ENCODE measurements at places on chromosomes 7 and 10.
A peak's percentile ranks its signal among the peaks of the same experiment; 100 is the strongest.

- DNase-seq: no peak
These were observed 14.6 kb downstream of the VOPP1 start for GRCh38 chr7:55557666-55558188.

- DNase-seq: no peak
These were observed 108.1 kb downstream of the ADAM22 start for GRCh38 chr7:88042157-88042556.

DNA sequence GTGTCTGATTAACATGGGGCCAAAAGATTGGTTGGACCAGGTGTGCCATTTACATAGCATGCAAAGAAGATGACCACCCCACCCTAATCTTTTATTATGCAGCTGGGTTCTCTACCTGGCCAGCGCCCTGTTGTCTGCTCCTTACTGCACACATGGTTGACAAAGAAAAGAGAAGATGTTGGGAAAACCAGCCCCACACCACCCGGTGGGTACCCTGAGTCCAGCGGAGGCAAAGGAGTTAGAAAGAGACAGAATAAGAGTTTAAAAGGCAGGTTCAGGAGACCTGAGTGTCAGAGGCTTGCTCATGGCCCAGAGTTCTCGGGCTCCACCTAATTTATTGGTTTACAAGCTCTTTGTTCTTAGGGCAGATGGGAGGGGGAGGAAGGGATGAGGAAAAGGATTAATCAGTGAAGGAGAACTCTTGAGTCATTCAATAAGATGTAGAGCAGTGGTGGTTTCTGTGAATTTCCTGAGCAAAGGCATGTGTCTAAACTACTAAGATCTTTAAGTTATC lies 24.1 kb upstream of the ABCA13 start:
- DNase-seq: no peak

- peak; percentile 71 for DNase-seq
These were observed 159.3 kb downstream of the ETV1 start for GRCh38 chr7:13829914-13830900.

DNA sequence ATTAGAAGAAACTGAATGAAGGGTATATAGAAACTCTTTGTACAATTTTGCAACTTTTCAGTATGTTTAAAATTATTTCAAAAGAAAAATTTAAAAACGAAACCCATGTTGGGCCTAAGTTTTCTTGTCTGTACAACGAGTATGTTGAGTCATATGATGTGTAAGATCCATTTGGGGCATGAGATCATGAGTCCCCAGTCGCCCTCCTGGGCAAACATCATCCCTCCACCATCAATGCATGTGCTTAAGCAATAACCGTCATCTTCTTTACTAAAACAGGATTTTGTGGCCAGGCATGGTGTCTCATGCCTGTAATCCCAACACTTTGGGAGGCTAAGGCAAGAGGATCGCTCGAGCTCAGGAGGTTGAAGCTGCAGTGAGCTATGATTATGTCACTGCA lies 54.2 kb upstream of the CDCA7L start:
- peak; percentile 9 for DNase-seq

DNA sequence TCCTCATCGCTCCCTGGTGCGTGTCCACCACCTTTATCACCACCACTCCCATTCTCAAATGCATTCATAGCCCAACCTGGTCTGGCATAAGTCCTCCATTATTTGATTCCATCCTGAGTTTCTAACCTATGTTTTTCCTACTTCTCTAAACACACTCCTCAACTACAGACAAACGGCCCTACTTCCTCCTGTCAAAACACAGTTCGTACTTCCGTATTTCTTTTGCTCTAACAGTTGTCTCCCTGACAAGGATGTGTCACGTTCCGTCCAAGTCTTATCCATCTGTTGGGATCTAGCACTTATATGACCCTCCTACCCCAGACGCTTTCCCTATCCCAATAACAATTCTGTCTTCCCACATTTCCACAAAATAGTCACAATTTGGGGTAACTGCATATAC lies 46.8 kb downstream of the DOCK4 start:
- DNase-seq: no peak

GRCh38 chr7:44700322-44700721 lies 48.3 kb upstream of the ZMIZ2 start:
- no peak for DNase-seq

GRCh38 chr7:116497708-116498107 lies 1.8 kb upstream of the CAV2 start:
- no peak for DNase-seq

GRCh38 chr7:7433811-7434210 lies 101.9 kb downstream of the COL28A1 start:
- peak; percentile 21 for DNase-seq

GRCh38 chr7:762885-763284 lies 35.8 kb upstream of the PRKAR1B start:
- no peak for DNase-seq

- no peak for DNase-seq
These were observed 406.9 kb downstream of the SFMBT2 start for GRCh38 chr10:7003831-7004395.

GRCh38 chr10:78528749-78529204 lies 495.1 kb downstream of the RPS24 start:
- DNase-seq: no peak

DNA sequence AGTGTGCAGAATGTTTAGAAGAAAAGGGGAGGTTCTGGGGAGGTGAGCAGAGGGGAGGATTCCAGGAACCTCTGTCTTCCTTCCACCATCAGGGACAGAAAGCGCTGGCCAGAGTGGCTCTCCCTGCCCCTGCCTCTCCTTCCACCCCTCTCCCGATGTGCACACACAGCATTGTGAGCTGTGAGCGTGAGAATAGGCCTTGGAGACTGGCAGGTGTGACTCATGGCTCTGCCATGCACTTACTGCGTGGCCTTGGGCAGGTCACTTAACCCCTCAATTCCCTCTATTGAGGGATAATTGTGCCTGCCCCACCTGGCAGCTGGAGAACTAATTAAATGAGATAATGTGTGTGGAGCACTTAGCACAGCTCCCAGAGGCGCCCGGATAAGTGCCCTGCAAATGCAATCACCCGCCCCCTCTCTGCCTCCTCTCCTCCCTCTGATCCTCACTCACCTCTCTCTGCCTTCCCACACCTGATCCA lies 115.4 kb downstream of the ZMIZ1 start:
- DNase-seq: peak; percentile 58

- DNase-seq: no peak
These were observed 1121.7 kb upstream of the CELF2 start for GRCh38 chr10:9895981-9896380.

DNA sequence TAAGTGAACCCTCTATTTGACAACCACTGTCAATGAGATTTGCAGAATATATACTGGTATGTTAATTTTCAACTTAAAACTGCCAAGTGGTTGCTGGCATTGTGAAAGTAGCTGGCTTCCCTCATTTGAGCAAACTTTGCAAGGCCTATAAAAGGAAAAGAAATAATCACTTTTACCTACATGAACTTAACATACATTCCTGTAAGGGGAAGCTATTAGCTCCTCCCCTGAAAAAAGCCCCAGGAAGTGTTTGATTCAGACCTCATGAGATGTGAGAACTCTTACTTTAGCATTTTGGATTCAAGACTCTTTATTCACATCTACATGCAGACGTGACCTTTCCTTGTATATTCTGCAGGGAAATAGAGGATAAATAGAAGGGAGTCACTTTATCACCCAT lies 175.6 kb downstream of the OTUD1 start:
- DNase-seq: no peak

DNA sequence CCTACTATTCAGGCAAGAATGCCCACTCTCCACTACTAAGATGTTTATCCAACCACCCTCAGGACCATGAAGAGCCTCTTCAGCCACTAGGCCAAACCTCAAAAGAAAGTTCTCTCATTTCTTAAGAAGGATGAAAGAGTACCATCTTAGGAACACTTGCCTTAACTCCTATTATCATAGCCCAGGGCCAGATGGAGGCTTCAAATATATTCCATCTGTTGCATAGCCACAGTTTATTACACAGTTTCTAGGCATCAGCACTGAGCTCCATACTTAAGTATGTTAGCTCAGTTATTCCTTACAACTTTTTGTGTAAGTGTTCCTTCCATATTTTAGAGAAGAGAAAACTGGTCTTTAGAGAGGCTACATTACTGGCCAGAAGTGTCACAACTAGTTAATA lies 37.4 kb upstream of the YAE1 start:
- no peak for DNase-seq

DNA sequence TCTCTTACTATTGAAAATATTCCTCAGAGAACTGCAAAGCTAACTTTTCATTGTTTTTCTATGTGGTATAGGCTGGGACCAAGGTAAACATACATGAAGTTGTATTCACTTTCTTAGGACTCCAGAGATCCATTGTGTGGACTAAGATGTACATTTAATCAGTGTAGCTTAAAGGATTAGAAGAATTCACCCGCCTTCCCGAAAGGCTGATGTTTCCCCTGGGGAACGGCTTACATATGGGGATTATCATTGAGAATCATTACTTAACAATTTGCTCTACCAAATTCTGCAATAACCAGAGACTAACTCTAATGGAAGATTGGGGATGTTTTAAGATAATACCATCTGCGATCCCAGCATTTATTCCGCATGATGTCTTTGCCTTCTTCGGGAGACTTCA lies 257.1 kb upstream of the KIAA1217 start:
- DNase-seq: no peak

DNA sequence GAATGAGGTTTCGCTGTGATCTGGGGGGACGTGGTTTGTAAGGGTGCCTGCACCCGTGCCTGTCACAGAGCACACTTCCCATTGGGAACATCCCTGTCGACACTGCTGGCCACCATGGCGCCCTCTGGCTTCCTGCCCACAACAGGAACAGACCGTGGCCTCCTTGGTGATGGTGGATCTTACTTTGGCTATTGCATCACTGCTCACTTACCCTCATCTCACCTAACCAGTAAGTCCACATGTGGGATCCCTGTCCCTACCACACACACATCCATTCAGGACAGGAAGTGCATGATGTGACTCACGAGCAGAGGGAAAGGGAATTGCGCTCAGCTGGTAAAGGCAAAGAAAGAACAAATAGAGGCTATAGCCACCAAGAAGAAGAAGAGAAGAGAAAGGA lies 26.2 kb upstream of the SEC61G start:
- DNase-seq: no peak

DNA sequence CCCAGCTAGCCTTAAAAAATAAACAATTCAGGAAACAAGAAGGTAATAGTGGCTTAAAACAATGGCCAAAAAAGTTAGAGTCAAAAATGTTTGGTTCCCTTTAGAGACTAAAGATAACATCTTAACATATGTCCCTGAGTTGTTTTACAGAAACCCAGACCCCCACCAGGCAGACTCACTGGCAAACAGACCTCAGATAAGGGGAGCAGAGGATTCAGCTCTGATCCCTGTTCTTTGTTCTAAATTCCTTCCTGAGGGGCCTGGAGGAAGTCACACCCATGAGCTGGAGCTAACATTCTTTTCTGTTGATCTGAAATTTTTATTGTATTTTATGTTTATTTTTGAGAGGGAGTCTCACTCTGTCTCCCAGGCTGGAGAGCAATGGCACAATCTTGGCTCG lies 247.2 kb downstream of the USP6NL start:
- DNase-seq: no peak

DNA sequence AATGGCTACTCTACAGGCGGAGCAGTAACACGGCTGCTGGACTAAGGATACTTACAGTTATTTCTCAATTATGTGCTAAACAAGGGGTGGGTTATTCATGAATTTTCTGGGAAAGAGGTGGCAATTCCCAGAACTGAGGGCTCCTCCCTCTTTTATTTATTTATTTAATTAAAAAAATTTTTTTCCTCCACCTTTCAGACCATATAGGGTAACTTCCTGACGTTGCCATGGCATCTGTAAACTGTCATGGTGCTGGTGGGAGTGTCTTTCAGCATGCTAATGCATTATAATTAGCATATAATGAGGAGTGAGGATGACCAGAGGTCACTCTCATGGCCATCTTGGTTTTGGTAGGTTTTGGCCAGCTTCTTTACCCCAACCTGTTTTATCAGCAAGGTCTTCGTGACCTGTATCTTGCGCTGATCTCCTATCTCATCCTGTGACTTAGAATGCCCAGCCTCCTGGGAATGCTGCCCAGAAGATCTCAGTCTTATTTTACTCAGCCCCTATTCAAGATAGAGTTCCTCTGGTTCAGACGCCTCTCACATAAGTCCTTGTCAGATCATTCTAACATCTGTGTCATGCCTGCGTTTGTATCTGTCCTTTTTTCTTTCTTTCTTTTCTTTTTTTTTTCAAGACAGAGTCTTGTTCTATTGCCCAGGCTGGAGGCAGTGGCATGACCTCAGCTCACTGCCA lies 15.9 kb upstream of the STOX1 start:
- DNase-seq: no peak

- no peak for DNase-seq
These were observed 13.8 kb downstream of the SUFU start for GRCh38 chr10:102517553-102517952.

DNA sequence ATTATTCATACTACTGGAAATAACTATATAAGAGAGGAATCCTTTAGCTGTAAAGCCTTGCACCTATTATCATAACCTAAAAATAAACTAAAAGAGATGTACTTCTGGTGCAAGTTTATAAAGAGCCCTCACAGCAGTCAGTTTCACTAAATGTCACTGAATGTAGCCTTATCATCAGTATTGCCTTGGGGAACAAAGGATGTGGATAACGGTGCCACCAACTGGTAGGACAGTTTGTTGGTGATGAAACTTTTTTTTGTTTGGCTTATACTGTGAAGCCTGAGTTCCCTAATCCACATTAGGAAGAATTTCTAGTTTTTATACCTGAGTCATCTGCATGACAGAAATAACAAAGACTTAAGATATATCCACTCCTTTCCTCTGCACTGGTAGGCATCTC lies 117.9 kb upstream of the COL1A2 start:
- peak; percentile 36 for DNase-seq
